ENCODE measurements at places on chromosomes 1 and 21.

DNA sequence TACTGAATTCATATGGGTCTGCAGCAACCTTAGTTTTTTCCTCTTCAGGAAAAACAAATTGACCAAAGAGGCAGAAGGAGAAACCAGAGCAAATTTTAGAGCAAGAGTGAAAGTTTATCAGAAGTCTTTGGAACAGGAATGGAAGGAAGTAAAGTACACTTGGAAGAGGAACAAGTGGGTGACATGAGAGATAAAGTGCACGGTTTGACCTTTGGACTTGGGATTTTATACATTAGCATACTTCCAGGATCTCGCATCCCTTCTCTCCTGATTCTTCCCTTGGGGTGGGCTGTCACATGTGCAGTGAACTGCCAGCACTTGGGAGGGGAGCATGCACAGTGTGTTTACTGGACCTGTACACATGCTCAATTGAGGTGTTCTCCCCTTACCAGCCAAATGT lies 754.8 kb upstream of the ADAMTS5 start:
- DNase-seq, result no peak

DNA sequence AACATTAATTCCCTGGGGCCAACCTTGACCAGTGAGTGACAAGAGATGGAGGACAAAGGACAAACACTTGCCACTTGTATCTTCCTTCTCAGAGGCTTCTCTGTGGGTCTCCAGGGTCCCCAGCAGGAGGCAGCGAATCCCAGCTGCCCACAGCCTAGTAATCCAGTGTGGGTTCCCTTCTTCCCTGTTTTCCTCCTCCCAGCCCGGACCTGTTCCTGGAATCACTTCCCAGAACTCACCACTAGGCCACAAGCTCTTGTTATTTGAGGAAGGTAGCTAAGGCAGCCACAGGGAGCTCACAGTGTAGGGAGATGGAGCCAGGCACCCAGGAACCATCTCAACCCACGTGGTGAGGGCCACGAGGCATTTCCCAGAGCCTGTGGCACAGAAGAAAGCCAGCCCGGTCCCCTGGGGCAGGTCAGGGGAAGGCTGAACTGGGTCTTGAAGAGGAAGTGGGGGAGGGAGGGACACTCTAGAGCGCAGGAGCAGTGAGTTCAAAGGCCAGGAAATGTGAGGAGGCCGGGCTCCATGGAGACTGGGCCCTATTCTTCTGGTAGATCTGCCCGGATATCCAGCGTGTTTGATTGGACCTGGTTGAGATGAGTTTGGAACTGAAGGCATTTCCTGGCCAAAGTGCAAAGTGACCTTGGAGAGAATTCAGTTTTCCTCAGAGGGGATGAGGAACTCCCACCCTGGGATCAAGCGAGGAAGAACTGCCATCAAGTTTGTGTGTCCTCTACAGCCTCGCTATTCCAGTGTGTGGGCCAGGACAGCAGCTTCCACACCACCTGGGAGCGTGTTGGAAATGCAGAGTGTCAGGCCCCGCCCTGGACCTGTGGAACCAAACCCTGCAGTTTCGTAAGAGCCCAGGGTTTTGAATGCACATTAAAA lies 20.3 kb upstream of the C2CD2 start:
- no peak for DNase-seq

GRCh38 chr21:17848228-17848627 lies 29.1 kb upstream of the C21orf91 start:
- DNase-seq, result no peak

DNA sequence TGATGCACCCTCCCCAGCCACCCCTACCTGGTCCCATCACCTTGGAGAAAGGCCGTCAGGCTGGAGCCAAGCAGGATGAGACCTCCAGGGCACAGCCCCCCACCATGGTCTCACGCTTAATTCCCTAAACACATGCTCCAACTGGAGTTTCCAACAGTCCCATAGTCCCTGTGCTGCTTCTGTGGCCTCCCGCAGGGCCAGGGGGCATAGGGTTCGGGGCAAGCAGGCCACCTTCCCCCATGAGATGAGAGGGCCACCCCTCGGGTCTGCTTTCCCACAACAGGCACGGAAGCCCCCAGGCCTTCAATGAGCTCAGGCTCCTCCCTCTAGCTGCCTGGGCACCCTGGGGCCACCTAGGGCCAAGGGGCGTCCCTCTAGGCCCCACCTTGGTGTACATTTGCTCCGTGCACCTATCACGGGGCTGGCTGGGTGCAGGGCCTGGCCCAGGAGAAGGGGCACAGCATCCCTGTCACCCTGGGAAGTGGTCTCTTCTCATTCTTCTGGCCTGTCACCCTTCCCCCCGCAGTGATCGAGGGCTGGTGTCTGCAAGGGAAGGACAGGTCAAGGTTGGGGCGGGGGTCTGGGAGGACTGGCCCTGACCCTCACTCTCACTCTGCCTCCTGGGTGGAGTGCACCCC lies 42.4 kb downstream of the TRIM11 start:
- DNase-seq, result no peak

- no peak for DNase-seq
These were observed 27.3 kb downstream of the ZBTB8OS start for GRCh38 chr1:32622806-32623681.

DNA sequence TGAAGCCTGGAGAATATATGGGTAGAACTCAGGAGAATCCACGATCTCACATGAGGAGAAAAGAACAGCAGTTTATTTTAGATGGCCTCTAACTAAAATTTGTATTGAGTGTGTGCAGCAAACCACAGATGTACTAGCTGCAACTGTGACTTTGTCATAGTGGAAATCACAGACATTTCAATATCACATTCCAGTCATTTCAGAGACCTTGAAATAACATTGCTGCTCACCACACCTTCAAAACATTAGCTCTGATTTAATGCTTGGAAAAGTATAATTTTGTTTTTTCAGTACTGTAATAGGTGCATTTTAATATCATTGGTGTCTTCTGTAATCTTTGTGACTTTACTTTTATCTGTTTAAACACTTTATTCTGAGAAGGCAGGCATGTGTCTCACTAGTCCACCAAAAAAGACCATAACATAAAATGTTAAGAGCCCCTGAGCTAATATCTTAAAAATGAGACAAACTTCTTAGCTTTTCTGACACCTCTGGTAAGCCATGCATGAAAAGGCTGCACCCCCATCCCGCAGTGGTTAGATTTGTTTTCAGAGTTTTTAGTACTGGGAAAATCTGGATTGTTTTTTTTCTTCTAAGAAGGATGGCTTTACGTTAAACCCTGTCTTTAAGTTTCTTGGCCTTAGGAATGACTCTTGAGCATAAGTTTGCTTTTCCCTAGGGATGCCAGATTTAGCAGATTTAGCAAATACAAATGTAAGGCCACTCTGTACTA lies 30.1 kb downstream of the KCNJ15 start:
- DNase-seq, result no peak

- DNase-seq, result no peak
These were observed 195.1 kb downstream of the CRB1 start for GRCh38 chr1:197463142-197463541.

DNA sequence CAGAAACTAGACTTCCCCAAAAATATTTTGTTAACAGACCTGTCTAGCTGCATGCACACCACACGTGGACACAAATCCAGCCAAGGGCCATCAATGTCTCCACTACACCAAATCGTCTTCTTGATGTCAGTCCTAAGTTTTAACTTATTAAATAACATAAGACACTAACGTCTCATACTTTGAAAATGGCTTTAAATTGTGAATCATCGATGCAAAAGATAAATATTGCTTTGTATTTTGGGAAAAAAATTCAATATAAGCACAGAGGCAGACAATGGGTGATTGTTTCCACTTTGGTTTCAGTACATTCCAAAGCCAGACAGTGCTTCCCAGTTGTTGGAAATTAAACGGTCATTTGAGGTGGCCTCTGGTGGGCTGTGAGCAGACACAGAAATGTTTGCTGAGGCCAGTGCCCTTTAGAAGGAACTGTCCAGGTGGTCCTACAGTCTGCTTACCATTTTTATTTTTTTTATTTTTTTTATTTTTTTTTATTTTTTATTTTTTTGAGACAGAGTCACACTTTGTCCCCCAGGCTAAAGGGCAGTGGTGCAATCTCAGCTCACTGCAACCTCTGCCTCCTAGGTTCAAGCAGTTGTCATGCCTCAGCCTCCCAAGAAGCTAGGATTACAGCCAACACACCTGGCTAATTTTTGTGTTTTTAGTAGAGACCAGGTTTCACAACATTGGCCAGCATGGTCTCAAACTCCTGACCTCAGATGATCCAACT lies 1.8 kb upstream of the KIAA2013 start:
- no peak for DNase-seq

- DNase-seq, result peak; percentile 18
These were observed 8.9 kb upstream of the LEMD1 start for GRCh38 chr1:205430696-205431305.

GRCh38 chr1:149844101-149844500 lies 55.3 kb upstream of the BOLA1 start:
- peak; percentile 75 for DNase-seq

- DNase-seq, result peak; percentile 79
These were observed 234.5 kb upstream of the HOOK1 start for GRCh38 chr1:59580257-59580656.

- DNase-seq, result no peak
These were observed 46.1 kb downstream of the GRIK1 start for GRCh38 chr21:29893687-29894086.
